Cortex of kidney (tissue), 1 donor: ENCODE measurements at places on chromosomes 6 and 20.

- DNase-seq = no peak
These were observed 129.2 kb upstream of the AKAP12 start for GRCh38 chr6:151110576-151110905.

- DNase-seq = no peak
These were observed 5.9 kb upstream of the EYA4 start for GRCh38 chr6:133235221-133235620.

- DNase-seq = no peak
These were observed 834.2 kb downstream of the KIF16B start for GRCh38 chr20:15739035-15739434.

GRCh38 chr6:157401734-157402338, 20.8 kb downstream of the ZDHHC14 start:
- no peak for DNase-seq

DNA sequence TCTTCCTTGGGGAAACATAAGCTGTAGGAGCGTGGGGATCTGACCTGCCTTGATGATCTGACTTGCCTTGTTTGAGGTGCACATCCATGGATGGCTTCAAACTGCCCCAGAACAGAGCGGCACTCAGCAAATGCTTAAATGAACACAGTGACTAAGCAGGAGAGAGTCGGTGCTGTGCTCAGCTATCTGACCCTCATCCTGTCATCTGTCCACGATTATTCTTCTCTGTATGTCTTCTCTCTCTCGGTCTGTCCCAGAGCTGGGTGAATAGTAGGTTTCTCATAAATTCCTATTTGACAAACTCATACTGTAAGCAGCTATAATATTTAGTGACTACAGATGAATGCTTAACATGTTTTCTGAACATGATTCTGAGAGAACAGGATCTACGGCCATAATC, 37.3 kb downstream of the TRAM2 start:
- DNase-seq = no peak

DNA sequence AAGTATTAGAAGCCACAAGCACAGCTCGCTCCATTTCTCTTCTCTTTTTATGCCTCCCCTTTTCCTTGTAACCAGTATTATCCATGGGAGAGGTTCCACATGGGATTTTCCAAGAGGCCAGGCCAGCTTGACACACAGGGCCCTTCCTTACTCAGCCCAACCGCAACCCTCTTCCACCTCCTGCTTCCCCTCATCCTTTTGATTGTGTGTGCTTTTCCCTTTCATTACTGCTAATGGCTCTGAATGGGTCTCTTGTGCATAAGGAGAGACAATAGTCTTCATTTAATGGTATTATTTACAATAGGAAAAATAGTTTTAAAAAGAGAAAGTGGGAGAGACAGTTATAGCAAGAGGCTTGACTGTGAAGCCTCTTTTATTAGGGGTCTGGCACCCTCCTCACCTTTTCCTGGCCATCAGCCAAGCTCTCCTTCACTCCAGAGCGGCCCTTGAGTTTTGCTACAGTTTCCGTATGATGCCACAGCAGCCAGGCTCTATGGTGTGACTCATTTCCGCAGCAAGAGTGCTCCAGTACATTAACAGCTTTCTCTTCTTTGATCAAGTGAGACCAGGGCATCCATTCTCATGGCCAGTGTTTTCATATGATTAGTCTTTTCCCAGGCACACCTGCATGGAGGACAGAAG, 579.5 kb downstream of the TFAP2B start:
- DNase-seq = no peak

GRCh38 chr6:155779456-155779855, 323.8 kb upstream of the NOX3 start:
- DNase-seq = no peak

DNA sequence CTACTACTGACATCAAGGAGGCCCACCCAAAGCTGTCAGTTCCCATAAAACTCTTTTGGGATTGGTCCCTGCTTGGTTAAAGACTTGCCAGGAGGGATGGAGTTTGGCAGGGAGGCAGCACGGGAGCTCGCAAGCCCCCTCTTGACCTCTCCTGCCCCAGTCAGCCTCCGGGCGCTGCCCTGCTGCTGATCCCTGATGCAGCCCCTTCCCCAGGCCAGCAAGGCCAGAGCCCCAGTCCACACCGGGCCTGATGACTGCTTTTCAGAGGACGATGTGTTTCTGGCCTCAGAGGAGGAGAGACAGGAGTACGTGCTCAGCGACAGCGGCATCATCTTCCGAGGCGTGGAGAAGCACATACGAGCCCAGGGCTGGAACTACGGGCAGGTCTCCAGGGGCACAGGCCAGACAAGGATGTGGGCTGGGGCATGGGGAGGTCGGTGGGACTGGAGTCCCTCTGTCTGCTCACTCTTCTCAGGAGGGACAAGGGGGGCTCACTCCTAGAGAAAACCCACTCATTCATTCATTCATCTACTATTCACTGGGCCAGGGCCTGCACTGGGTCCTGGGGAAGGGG, 15.6 kb downstream of the TGM6 start:
- no peak for DNase-seq

DNA sequence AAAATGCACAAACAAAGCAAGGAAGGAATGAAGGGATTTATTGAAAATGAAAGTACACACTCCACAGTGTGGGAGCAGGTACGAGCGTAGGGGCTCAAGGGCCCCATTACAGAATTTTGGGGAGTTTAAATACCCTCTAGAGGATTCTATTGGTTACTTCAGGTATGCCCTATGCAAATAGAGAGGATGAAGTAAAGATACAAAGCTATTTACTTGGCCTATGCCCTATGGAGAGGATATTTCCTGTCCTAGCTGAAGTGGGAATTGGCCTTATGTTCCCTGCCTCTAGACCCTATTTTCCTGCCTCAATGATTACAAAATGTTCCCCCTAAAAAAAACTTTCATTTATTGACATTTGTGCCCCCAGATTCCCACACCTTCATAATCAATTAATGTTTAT, 59.7 kb upstream of the ASIP start:
- DNase-seq = no peak

DNA sequence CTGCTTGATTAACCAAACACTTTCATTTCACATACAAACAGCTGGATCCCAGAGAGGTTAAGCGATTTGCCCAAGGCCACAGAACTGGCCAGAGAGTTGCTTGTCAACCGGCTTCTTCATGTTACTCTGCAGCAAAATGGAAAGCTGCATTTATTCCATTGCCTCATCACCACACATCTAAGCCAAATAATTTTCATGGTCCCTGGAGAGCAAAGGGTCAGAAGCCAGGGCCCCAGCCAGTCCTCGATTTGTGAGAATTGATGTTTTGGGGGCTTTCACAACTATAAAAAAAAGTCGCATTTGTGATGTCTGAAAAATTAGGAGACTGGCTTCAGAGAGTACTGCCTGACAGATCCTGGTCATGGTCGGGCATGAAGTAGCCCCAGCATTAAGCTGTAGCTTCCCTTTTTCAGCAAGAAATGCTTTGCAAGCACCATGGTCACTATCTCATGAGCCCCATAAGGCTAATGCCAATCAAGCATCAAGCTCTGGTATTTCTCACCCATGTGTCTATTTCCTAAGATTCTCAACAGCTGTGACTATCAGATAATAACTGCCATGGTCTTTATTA, 95.8 kb downstream of the BANF2 start:
- DNase-seq = no peak

DNA sequence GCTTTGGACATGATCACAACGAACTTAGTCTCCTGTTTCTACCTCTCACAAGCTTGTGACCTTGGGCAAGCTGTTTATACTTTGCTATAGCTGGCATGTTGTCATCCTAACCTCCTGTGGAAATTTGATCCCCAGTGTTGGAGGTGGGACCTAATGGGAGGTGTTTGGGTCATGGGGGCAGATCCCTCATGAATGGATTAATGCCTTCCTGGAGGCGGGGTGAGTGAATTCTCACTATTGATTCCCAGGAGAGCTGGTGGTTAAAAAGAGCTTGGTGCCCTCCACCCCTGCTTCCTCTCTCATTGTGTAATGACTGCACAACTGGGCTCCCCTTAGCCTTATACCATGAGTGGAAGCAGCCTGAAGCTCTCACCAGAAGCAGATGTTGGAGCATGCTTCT, 228.9 kb downstream of the HIVEP2 start:
- DNase-seq = no peak

DNA sequence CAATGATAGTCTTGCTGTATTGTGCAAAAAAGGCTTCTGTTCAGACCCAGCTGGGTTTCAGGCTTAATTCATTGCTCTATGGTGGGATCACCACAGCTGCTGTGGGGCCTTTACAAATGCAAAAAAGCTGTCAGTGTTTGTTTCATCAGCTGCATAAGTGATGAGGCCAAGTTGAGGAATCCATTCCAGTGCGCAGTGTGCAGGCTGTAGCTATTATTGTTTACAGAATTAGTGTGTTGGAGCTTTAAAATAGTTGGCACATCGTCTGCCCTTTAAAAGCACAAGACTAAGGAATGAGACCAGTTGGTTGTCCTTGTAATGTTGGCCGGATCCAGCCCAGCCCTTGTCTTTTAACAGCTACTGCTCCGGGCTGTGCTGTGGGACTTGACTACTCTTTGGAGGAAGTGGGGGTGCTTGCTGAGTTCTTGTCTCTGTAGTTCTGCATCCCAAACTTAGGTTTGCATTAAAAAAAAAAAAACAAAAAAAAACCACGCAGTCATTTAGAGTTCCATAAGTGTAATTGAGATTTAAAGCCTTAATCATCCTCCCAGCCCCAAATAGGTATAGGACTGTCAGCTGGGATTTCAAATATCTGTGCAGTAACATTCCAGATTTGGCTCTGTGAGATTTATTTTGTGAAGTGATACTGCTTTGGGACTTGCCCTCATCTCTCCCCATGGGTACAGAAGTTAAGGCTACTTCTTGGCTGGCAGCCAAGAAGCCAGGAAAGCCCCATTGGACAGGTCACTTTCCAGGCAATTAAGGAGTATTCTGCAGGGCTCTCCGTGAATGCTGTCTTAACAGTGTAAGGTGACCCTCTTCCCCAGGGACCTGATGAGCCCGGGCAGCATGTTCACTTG, 19.3 kb downstream of the JARID2 start:
- no peak for DNase-seq

- DNase-seq = no peak
These were observed 96.7 kb downstream of the FYN start for GRCh38 chr6:111776236-111777221.

- DNase-seq = no peak
These were observed 29.5 kb downstream of the TRMT11 start for GRCh38 chr6:126015863-126016262.

DNA sequence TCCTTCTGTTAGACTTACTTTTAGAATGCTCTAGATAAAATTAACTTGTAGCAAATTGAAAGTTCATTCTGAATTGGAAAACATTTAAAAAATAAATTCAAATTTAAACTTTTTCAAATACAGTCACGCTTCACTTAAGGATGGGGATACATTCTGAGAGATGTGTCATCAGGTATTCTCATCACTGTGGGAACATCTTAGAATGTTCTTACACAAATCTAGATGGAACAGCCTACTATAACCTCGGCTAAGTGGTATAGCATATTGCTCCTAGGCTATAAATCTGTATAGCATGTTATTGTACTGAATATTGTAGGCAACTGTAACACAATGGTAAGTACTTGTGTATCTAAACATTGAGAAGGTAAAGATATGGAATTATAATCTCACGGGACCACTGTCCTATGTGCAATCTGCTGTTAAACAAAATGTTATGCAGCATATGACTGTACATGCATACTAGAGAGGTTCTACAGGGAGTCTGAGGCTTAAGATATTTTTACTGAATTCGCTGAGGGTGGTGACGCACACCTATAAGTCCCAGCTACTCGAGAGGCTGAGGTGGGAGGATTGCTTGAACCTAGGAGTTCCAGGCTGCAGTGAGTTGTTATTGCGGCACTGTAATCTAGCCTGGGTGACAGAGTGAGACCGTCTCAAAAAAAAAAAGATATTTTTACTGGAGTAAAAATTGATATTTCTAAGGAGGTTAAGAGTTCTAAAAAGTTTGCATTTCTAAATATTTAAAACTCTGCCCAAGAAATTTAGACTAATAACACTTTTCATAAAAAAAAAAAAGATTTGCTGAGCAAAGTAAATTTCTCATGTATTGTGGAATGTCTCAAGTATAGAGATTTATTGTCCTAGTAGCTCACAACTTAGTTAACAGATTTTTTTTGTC, 87.3 kb upstream of the TULP1 start:
- DNase-seq = no peak

DNA sequence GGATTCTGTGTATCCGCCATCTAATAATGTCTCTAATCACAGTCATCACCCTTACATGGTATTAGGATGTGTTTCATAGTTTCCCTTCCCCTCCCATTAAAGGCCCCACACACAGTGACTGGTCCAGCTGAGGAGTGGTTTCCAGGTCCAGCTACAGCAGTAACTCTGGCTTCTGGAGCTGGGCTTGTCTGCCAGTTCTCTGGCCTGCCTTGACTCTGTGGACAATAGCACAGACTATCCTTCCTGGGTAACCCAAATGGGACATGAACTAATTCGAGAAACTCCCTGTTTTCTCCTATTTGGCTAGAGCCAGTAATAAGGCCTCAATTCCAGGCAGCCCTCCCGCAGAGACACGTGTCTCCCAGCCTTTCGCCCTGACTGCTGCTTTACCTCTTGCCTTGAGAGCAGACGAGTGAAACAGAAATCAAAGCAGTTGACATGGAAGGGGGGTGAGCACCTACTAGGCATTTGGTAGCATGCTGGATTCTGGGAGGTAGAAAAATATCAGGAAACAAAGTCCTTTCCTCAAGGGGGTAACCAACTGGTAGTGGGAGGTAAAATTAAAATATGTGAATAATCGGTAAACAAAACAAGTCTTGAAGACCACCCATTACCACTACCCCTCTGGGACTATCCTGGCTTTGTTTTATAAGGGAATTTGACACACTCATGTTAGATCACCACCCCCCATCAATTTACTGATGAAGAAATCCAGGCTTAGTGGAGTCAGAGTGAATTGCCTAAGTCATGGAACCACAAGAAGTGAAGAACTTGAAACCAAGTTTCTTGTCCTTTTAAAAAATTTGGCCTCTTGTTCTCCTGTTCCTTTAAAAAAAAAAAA, 1.2 kb downstream of the TRAF3IP2 start:
- no peak for DNase-seq

- no peak for DNase-seq
These were observed 670.9 kb downstream of the HTR1B start for GRCh38 chr6:76792394-76792793.

- DNase-seq = no peak
These were observed 84.5 kb upstream of the RIN2 start for GRCh38 chr20:19673575-19673974.

DNA sequence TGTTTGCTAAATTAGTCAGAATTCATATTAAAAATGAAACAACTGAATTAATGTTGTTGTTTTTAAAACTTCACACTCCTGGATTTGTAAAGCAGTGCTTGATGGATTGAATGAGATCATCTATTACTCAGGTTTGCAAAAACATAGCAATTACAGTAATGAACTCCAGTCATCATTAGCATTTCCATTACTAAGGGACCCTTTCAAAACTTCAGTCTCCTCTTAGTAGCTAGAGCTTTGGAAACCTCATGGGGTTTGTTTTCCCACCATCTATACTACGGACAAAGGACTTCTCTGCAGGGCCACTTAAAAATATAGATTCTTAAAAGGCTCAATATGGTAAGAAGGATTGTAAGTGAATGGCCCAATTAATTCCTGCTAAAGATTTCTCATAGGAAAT, 209.9 kb upstream of the PRND start:
- DNase-seq = no peak

- no peak for DNase-seq
These were observed 168.5 kb upstream of the SIM1 start for GRCh38 chr6:100633096-100633777.
